ENCODE measurements at places on chromosomes 16 and 17.

DNA sequence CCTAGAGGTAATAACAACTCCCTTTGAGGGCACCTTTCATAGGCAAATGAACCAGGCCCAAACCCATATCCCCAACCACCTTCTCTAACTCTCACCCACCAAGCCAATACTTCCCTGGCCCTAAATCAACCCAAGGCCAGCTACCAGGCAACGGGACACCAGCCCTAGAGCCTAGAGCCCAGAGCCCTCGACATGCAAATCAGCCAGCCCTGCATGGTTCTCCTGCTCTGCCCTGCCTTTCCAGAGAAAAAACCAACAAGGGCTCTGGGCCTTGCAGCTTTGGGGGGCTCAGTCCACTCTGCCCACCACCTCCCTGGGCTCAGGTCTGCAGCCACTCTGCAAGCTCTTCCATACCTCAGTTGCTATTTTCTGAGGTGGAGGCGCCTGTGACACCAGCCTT is 55.0 kb downstream of the PITPNM3 start:
- DNase-seq, result no peak
- H3K4me3 ChIP-seq, result no peak overlapping the region
- H3K4me1 ChIP-seq, result peaks cover 5% of the 10 kb centered on the region
- H3K27me3 ChIP-seq, result no peaks in the 10 kb centered on the region
- H3K27ac ChIP-seq, result no peak overlapping the region

- no peaks in the 10 kb centered on the region for H3K36me3 ChIP-seq
- no peaks in the 10 kb centered on the region for H3K4me1 ChIP-seq
- H3K4me3 ChIP-seq, result no peak overlapping the region
- no peaks in the 10 kb centered on the region for H3K27me3 ChIP-seq
These were observed 255.5 kb downstream of the CDH13 start for GRCh38 chr16:82882226-82882625.

DNA sequence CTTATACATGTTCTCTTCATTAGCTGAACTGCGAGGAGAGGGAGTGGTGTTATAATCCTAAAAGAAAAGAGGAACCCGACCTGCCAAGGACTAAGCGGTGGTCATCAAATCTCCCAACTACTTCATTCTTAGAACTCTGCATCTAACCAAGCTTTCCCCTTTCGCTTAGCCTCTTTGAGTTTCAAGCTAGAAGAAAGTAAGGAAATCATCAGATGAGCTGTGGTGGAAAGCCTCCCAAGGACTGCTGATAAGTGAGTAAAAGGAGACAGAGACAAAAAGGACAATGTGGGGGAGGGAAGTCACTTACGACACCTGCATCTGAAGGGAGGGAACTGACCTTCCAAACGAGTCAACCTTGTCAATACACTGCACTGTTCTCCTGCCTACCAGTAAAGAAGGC is 121.3 kb downstream of the TRIM37 start:
- no peaks in the 10 kb centered on the region for H3K36me3 ChIP-seq
- H3K27ac ChIP-seq, result no peak overlapping the region
- H3K4me3 ChIP-seq, result no peak overlapping the region
- H3K27me3 ChIP-seq, result no peaks in the 10 kb centered on the region

- no peak for DNase-seq
- H3K36me3 ChIP-seq, result no peaks in the 10 kb centered on the region
- no peaks in the 10 kb centered on the region for H3K4me1 ChIP-seq
- no peaks in the 10 kb centered on the region for H3K27me3 ChIP-seq
- no peak overlapping the region for H3K4me3 ChIP-seq
These were observed 410.7 kb upstream of the GOT2 start for GRCh38 chr16:59144841-59145240.

DNA sequence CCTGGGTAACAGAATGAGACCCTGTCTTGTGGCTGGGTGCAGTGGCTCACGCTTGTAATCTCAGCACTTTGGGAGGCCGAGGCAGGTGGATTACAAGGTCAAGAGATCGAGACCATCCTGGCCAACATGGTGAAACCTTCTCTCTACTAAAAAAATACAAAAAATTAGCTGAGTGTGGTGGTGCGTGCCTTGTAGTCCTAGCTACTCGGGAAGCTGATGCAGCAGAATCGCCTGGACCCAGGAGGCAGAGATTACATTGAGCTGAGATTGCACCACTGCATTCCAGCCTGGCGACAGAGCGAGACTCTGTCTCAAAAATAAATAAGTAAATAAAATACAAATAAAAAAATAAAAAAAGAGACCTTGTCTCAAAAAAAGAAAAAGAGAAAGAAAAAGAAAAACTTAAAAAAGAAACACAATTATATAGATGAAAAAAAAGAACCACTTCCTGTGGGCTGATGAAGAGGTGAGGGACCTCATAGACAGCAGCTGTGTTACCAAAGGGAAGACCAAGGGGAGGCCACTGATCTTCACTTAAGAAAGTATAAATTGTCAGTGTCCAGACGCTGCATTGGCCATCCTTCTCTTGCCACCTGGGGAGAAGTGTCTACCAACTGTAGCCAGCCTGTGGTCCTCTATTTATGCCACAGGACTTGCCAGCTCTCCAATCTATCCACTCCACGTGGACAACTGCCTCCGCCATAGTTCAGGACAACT is 24.4 kb upstream of the SMG1 start:
- H3K27me3 ChIP-seq, result peaks cover 2% of the 10 kb centered on the region
- DNase-seq, result no peak
- no peak overlapping the region for H3K27ac ChIP-seq
- no peak overlapping the region for H3K4me3 ChIP-seq

GRCh38 chr16:80735846-80736245 is 68.6 kb downstream of the CDYL2 start:
- no peaks in the 10 kb centered on the region for H3K4me1 ChIP-seq
- no peaks in the 10 kb centered on the region for H3K27me3 ChIP-seq
- no peak overlapping the region for H3K4me3 ChIP-seq

DNA sequence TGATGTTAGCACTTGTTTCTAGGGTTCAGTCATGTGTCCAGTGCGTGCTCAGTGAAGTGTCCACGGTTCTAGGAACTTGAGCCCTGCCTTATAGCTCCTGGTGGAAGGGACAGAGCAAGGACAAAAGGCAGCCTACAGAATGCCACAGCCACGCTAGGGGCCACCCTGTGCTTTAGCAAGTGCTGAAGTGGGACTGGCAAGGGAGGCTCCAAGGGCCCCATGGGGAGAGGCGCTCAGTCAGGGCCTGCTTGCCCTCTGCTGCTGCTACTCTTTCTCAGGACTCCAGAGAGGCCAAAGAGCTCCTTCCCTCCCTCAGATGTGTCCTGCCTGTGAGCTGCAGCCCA is 6.8 kb downstream of the NT5C start:
- no peak overlapping the region for H3K4me3 ChIP-seq
- DNase-seq, result no peak
- no peak overlapping the region for H3K27ac ChIP-seq
- peaks cover 17% of the 10 kb centered on the region for H3K36me3 ChIP-seq
- H3K4me1 ChIP-seq, result 0 out of 2 replicates have a peak, but pooled peaks cover 2% of the 10 kb centered on the region

DNA sequence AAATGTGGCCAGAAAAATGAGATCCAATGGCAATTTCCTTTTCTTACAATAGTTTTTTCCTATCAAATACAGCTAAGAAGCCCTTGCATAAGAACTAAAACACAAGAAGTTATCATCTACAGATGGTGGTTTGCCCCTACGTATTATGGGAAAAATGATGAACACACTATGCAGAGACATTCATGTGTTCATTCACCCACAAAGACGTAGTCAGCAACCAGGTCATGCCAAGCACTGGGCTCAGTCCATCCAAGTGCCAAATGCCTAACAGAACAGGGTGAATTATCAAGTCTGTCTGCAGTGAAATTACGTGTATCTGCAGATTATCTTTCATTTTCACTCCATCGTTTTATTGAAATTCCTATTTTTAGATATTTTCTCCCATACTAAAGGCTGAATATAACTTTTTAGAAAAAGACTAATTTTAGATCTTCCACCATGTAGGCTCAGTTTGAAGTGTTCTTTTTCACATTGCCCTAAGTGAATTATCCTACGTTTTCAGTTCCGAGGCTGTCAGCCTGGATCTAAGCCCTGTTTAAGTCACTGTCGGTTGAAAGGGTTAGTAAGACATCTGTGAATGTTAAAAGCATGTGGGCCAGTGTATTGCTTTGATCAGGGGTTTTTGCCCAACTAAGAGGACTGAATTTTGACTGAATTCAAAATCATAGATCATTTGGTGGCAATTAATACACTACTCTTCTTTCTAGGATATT is 78.1 kb upstream of the DHX40 start:
- DNase-seq, result no peak
- H3K27ac ChIP-seq, result no peak overlapping the region

GRCh38 chr17:56178203-56178602 is 24.9 kb downstream of the ANKFN1 start:
- no peak for DNase-seq
- no peak overlapping the region for H3K27ac ChIP-seq
- peaks cover 18% of the 10 kb centered on the region for H3K4me1 ChIP-seq
- no peak overlapping the region for H3K4me3 ChIP-seq
- H3K27me3 ChIP-seq, result no peaks in the 10 kb centered on the region

GRCh38 chr16:80991792-80992430 is 14.8 kb downstream of the CMC2 start:
- DNase-seq, result no peak
- H3K4me1 ChIP-seq, result peaks cover 9% of the 10 kb centered on the region
- H3K27ac ChIP-seq, result no peak overlapping the region
- H3K4me3 ChIP-seq, result no peak overlapping the region

GRCh38 chr16:87320510-87321227 is 3.5 kb upstream of the C16orf95 start:
- no peak overlapping the region for H3K27ac ChIP-seq
- H3K27me3 ChIP-seq, result no peaks in the 10 kb centered on the region
- no peak for DNase-seq
- H3K4me3 ChIP-seq, result no peak overlapping the region
- H3K4me1 ChIP-seq, result peaks cover 8% of the 10 kb centered on the region

DNA sequence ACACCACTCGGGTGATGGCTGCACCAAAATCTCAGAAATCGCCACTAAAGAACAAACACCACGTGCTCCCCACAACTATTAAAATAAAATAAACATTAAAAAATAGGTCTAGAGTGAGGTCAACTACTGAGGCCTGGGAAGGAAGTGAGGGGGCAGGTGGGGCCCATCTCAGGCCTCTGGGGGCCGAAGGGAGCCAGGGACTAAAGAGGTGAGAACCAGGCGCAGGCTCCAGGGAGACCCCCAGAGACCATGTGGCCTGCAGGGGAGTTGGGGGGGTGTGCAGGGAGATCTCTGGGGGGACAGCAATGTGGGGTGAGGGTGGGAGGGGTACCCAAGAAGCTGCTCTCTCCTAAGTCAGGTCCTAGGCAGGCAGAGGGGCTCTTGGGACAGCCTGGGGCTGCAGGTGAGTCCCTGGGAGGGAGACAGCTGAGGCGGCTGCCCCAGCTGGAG is 111.3 kb upstream of the SMURF2 start:
- peaks cover 2% of the 10 kb centered on the region for H3K36me3 ChIP-seq
- no peaks in the 10 kb centered on the region for H3K27me3 ChIP-seq
- DNase-seq, result no peak
- H3K4me1 ChIP-seq, result peaks cover 11% of the 10 kb centered on the region
- no peak overlapping the region for H3K27ac ChIP-seq
- H3K4me3 ChIP-seq, result no peak overlapping the region

DNA sequence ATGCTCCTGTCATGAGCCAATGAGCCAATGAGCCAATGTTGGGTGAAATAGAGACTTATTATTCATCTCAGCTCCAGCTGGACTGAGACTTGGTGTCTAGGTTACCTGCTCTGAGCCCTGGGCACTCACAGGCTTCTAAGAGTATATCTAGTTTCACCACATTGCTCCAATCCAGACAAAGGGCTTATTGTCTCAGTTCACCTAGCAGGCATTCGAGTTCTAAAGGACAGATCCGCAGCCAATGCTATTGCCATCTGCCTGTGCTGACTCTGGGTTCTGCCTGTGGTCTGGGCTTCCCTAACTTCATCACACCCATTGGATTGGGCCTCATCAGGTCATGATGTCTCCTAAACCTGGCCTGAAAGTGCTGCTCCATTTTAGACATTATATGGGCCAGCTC is 66.1 kb upstream of the HS3ST4 start:
- no peaks in the 10 kb centered on the region for H3K4me1 ChIP-seq
- DNase-seq, result no peak
- no peak overlapping the region for H3K4me3 ChIP-seq
- H3K27me3 ChIP-seq, result no peaks in the 10 kb centered on the region

GRCh38 chr17:189444-189843 is 8.0 kb upstream of the DOC2B start:
- peaks cover 13% of the 10 kb centered on the region for H3K27me3 ChIP-seq
- H3K4me1 ChIP-seq, result no peaks in the 10 kb centered on the region
- no peak for DNase-seq
- H3K27ac ChIP-seq, result no peak overlapping the region

Data from IMR-90 (cell line).